Keratinocyte (primary cell): ENCODE measurements at places on chromosomes 4 and X.

- no peak for DNase-seq
These were observed 18.5 kb upstream of the WWC2 start for GRCh38 chr4:183080372-183081115.

DNA sequence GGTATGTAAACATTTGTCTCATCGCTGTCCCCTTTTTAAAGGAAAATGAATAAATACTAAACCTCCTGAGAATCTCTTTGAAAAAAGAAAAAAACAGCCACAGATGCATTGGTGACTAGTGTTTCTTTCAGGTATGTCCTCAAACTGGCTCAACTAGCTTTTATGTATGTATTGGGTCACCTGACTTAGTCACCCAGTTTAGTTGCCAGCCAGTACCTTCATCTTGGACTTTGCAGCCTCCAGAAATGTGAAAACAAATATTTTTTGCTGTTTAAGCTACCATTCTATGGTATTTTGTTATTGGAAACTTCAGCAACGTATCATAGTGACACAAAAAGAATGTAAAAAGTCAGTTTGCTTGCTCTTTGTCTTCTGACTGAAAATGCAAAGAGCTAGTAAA lies 1263.5 kb downstream of the FAM133A start:
- DNase-seq = no peak

GRCh38 chr4:169869490-169869889 lies 111.7 kb upstream of the HPF1 start:
- DNase-seq = no peak

DNA sequence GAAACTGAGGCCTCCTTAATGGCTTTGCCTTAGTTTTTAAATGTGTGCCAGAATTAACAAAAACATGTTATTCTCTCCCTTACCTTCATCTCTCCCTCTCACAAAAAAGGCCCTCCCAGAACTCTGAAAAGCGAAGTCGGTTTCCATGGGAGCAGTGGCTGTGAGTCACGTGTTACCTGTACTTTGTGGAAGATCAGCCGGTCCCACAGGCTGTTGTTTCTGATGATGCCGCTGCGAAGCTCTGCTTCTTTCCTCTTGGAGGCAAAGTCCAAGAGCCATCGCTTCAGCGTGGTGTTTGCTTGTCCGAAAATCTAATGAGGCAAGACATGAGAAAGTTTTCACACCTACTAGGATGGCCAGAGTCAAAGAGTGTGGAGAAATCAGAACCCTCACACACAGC lies 32.5 kb upstream of the CENPU start:
- DNase-seq = no peak

GRCh38 chrX:26562156-26562555 lies 346.2 kb downstream of the MAGEB5 start:
- DNase-seq = no peak

DNA sequence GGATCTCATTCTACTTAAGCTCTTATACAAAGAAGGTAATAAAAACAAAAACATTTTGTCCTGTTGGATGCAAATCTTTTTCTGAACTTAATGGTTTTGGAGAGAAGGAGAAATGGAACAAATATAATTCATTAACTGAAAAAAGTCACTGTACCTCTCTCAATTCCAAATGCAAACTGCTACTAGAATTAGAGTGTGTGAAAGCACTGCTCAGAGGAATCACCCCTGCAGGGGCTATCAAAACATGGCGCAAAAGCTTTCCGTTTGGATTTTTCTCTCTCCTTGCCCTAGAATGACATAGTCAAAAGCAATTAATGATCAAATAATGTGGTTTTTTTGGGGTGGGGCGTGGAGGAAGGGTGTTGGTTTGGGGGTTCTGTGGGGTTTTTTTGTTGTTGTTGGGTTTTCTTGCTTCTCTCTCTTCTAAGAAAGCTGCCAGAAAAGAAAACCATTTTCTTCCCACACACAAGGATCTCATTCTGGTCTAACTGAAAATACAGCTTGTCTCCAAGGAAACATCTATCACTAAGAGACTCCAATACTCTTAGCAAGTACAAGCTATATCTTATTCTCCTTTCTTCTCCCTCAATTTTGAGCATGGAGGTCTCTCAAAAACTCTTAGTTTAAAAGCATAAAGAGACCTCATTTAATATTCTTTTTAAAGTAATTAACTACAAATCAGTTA lies 41.6 kb downstream of the USP46 start:
- no peak for DNase-seq

DNA sequence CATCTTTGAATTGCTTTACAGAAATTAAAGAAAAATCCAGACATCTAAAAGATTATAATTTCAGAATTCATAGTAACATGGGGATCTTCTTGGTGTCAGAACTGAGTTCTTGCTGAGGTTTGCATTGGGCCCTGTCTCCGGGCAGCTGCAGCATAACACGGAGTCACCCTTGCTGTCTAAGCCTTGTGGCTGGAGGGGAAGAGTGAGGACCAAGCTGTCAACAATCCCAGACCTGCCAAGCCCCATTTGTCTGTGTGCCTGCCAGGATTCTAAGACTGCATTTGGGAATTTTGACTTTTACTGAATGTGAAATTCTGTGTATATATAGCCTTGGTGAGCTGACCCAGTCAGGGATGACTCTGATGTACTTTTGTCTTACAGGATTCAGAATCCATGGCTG lies 25.2 kb upstream of the NAP1L5 start:
- DNase-seq = no peak

- DNase-seq = no peak
These were observed 23.1 kb upstream of the CCNQ start for GRCh38 chrX:153621949-153622598.

DNA sequence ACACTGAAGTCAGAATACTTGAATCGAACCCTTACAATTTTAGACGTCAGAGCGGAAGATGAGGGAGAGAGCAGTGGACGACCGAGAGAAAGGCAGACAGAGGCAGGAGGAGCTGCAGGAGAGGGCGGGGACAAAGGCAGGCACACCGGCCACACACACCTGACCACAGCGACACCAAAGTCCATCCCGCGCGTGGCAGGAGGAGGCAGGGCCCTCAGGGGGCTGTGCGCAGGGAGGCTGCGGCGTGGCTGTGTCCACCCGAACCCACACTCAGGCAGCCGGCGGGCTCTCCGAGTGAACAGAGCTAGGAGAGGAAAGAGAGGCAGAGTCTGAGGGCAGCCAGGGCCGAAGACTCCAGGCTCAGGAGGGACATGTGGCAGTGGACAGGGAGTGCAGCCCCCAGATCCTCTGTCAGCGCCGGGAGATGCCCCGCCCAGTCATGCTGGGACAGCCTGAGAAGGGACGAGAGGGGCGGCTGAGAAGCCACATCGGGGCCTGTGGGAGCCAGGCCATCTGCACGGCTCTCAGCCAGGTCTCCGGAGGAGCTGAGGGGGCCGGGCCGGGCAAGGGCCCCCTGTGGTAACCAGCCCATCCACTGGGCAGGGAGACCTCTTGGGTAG lies 20.1 kb downstream of the GAK start:
- no peak for DNase-seq

DNA sequence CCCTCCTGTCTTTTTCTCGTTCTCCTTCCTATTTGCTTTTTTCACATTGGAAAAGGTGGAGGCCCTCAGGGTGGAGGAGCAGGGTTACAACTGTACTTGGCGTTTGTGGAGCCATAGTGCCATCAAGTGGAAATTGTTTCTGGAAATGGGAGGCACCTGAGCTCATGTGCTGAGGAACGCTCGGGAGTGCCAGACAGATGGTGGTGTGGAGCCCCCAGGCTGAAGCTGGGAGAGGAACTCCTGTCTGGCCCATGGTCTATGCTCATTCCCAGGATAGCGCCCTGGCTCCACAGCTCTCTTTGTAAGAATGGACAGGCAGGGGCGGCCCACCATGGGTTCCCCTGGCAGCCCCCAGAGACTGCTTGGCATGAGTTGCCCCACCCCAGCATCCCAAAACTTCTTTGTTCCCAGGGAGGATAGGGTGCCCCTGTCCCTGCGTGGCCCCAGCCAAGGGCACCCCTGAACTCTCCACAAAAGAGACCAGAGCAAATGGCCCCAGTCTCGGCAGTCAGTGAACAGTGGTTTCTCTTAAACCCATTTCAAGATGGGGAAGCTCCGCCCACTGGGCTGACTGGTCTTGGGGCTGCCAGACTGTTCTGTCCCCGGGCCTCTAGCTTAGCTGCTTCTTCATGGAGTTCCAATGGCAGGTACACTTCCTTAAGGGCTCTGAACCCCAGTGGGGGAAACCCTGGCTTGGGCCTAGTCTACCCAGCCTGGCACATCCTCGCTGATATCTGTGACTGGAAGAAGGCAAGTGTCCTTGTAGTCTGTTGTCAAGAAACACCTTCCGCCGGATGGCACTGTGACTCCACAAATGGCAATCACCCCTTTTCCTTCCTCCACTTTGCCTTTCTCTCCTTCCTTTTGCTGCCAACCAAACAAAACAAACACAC lies 70.1 kb downstream of the NBDY start:
- no peak for DNase-seq

DNA sequence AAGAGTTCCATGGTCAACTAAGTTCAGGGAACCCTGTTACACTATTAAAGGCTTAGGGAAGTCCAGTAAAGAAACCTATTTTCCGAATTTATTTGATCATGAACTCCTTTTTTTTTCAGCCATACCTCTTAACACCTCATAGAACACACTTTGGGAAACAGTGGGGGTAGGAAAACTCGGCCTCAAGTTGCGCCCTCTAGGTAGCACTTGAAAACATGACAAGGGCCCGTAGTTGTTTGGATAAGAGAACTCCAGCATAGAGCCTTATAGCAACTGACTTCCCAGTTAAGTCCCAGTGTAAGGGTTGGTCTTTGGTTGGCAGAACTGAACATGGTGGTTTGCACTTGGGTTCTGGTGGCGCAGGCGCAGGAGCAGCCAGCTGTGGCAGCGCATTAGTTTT lies 14.4 kb downstream of the OGT start:
- DNase-seq = no peak

DNA sequence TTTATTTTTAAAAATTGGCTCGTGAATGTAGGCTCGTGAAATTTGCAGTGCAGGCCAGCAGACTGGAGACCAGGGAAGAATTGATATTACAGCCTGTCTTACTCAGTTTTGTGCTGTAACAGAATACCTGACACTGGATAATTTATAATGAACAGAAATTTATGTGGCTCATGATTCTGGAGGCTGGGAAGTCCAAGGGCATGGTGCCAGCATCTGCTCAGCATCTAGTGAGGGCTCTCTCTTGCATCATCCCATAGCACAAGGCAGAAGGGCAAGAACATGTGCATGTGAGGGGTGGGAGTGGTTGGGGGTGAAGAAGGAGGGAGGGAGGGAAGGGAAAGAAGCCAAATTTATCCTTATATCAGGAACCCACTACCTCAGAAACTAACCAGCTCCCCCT lies 13.7 kb upstream of the CLTRN start:
- DNase-seq = no peak

DNA sequence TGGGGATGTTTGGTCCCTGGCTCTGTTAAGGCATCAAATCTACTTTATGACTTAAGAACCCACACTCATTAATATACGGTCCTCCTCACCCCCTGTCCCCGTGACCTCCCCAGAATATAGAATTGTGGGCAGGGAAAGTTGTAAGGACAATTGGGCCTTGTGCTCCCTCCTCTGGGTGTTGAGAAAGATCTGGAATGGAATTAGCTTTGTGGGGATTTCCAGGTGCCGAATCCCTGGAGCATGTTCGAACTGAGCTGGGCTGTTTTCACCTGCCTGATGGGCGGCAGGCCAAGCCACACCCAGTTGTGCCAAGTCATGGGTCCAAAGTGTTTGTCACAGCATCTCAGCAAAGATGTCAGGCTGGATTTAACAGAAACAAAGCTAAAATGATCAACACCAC lies 349.3 kb upstream of the KLF3 start:
- peak; percentile 55 for DNase-seq

DNA sequence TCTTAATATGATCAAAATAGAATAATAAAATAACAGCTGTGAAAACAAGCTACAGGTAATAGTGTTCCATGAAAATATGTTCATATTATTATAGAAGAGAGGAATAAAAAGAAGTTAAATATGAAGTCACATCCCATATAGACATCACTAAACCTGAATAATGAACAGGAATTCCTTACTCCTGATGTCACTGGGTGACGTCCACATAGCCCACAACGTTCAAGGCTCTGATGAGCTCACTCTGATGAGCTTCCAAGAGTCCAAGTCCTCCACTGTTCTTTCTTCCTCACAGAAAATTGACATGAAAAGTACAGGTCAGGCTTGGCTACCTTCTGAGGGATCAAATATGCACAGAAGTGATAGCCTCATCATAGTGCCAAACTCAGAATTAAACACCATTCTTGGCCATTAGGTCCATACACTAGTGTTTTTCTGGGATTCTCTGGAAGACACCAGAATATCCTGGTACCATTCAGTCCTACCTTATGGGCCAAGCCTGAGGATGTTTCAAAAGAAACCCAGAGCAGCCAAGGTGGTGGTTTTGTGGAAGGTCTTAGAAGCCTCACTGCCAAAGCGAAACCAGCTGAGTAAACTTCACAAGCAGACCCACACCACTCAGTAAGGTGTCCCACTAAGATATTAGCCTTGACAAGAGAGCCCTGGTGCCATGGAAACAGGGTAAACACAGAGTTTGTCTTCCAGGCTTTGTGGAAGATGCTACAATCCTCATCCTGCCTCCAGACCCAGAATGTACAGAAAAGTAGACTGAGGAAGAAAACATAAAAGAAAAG lies 138.4 kb upstream of the HHIP start:
- DNase-seq = no peak

GRCh38 chrX:119753001-119753400 lies 5.4 kb upstream of the SOWAHD start:
- no peak for DNase-seq

DNA sequence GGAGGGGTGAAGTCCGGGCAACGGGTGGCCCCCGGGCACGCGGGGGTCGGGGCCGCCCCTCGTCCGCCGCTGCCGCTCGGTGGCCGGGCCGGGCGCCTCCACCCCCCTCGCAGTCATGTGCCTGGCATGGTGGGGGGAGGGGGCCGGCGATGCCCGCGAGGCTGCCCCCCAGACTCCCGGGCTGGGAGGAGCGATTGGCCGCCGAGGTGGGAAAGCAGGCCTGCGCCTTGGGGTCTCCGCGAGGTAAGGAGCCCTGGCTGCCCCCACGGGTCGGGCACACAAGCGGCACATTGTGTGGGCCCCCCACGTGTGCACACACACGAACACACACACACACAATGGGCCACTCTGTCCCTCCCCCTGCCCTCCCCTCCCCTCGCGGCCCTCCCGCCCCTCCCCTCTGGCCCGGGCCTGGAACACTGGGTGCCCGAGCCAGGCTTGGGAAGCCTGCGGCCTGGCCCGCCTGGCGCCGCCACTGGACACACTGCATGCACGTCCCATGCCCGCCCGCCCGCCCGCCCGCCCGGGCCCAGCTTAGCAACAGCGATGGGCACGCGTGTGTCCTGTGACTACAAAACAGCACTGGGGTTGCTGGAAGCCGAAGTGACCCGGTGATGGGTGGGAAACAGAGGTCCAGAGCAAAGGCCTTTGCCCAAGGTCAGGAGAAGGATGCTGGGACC lies 1.3 kb downstream of the SLC6A8 start:
- no peak for DNase-seq

DNA sequence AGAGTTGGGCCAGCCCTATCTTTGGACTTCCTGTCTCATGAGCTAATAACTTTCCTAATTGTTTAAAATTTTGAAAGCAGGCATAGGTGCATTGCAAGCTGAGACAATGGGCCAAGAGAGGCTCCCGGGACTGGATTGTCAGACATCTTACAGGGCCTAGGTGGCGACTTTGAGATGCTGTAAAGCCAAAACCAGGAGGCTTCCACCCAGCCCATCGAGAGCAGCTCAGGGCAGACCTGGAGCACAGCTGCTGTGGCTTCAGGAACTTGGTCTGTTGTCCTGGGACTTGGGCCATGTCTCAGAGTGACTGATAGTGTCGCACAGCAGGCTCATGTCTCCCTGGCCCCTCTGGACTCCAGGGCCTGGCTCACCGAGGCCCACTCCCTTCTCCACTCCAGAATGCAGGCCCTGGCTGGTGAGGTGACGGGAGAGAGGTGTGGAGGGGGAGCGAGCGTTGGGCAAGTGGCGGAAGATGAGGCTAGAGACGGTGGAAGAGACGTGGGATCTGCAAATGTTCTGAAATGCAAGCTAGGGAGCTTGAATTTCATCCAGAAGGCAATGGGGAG lies 24.1 kb upstream of the MTM1 start:
- no peak for DNase-seq
